ENCODE measurements at places on chromosomes 12 and 14. TPM values are rescaled to one million over a fixed set of nuclear protein-coding genes. Genes with fewer than 3 reads are reported as not detected.

LIN52 gene
- total RNA-seq: 9.1 TPM

GALC gene
- 16.0 TPM for total RNA-seq

GLS2 gene
- total RNA-seq: not detected

CRACR2A gene
- total RNA-seq: 6.2 TPM

AJUBA gene
- total RNA-seq: 53.6 TPM

KLRC1 gene
- not detected for total RNA-seq

BRI3BP gene
- 5.2 TPM for total RNA-seq

JPH4 gene
- total RNA-seq: not detected

CMTM5 gene
- not detected for total RNA-seq

GLIPR1 gene
- total RNA-seq: 36.9 TPM

SRRM4 gene
- not detected for total RNA-seq

CLEC6A gene
- total RNA-seq: not detected

SLC25A21 gene
- total RNA-seq: 2.3 TPM

CLEC14A gene
- 540 TPM for total RNA-seq

TDRD9 gene
- total RNA-seq: 1.3 TPM

PPP2R5C gene
- total RNA-seq: 58.2 TPM

PLCZ1 gene
- total RNA-seq: under 0.01 TPM

CELA1 gene
- not detected for total RNA-seq

IL22 gene
- not detected for total RNA-seq

WIF1 gene
- not detected for total RNA-seq

TMEM30B gene
- under 0.01 TPM for total RNA-seq

CCDC177 gene
- not detected for total RNA-seq

RDH16 gene
- not detected for total RNA-seq

SERPINA10 gene
- total RNA-seq: not detected

ACOT6 gene
- 0.30 TPM for total RNA-seq

MAP1LC3B2 gene
- 0.32 TPM for total RNA-seq

SEL1L gene
- 57.8 TPM for total RNA-seq

C12orf50 gene
- not detected for total RNA-seq

TTC9 gene
- total RNA-seq: under 0.01 TPM

BTG1 gene
- total RNA-seq: 9.4 TPM

RNASE2 gene
- total RNA-seq: not detected

AKAP5 gene
- 0.65 TPM for total RNA-seq

SENP1 gene
- 14.3 TPM for total RNA-seq

TMPRSS12 gene
- not detected for total RNA-seq

POTEG gene
- total RNA-seq: not detected

Data from epithelial cell of umbilical artery (primary cell).